Activated CD8-positive, alpha-beta T cell treated with anti-CD3 and anti-CD28 coated beads, Interleukin-2, amount 10 ng/mL, durations not matched to agents 7 days and 5 days (primary cell): ENCODE measurements at places on chromosomes 1 and 21. TPM values are rescaled to one million over a fixed set of nuclear protein-coding genes. Genes with fewer than 3 reads are reported as not detected.

Gene BARHL2
- not detected for total RNA-seq

Gene HTR6
- not detected for total RNA-seq

Gene FRRS1
- total RNA-seq: 4.7 TPM

Gene LCE1B
- not detected for total RNA-seq

Gene TCHHL1
- total RNA-seq: not detected

Gene RNU1-4
- total RNA-seq: 2,232 TPM

Gene KPRP
- total RNA-seq: not detected

Gene PRUNE1
- total RNA-seq: 15.8 TPM

Gene SPSB1
- total RNA-seq: 1.1 TPM

- no peaks in the 10 kb centered on the region for H3K36me3 ChIP-seq
- no peak overlapping the region for H3K27ac ChIP-seq
- peaks cover 2% of the 10 kb centered on the region for H3K27me3 ChIP-seq
Measured at GRCh38 chr1:112887599-112888283, 68.3 kb downstream of the SLC16A1 start.

- peaks cover 3% of the 10 kb centered on the region for H3K27me3 ChIP-seq
- H3K36me3 ChIP-seq: no peaks in the 10 kb centered on the region
- no peaks in the 10 kb centered on the region for H3K4me1 ChIP-seq
- no peak overlapping the region for H3K27ac ChIP-seq
- DNase-seq: peak; percentile 5
Measured at GRCh38 chr1:201222125-201222524, 31.5 kb downstream of the IGFN1 start.

- peaks cover 29% of the 10 kb centered on the region for H3K4me1 ChIP-seq
- peak overlapping the region; percentile 23 for H3K27ac ChIP-seq
- H3K4me3 ChIP-seq: peak overlapping the region; percentile 58
- peak; percentile 49 for DNase-seq
Measured at GRCh38 chr1:7783178-7783711, 846 bp upstream of the PER3 start.

- H3K4me3 ChIP-seq: no peak overlapping the region
- H3K36me3 ChIP-seq: no peaks in the 10 kb centered on the region
- H3K27me3 ChIP-seq: peaks cover 35% of the 10 kb centered on the region
- no peak overlapping the region for H3K27ac ChIP-seq
- DNase-seq: no peak
Measured at GRCh38 chr1:21668232-21668950, 766 bp downstream of the RAP1GAP start.

DNA sequence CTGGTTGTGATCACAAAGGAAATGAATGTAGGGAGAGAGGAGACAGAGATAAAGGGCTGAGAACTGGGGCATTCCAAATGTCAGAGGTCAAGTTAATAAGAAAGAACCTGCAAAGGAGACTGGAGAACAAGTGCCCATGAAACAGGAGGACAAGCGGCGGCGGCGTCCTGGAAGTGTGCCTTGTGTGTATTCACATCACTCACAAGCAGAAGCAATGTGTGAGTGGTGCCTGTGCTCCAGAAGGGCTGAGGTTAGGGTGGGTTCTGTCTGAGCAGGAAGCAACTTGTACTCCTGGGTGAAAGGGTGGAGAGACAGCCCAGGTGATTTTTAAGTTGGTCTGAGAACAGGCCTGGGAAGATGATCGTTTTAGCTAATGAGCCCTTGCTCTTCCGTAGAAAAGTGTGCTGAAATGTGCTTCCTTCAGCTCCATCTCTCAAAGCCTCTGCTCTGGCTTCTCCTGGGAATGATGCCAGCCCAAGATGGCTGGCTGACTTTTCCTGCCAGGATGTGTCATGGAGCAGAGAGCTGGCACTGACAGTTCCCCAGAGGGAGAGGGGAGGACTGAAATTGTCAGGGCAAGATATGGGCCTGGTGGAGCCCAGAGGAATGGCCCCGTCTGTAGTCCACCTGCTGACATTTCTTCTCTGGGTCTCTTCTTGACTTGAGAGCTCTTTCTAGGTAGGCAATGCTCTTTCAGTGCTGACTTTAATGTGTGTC lies 25.1 kb upstream of the PLEKHA6 start:
- H3K27ac ChIP-seq: no peak overlapping the region
- H3K4me1 ChIP-seq: peaks cover 5% of the 10 kb centered on the region
- H3K4me3 ChIP-seq: no peak overlapping the region
- H3K27me3 ChIP-seq: peaks cover 6% of the 10 kb centered on the region
- DNase-seq: no peak
- no peaks in the 10 kb centered on the region for H3K36me3 ChIP-seq

- H3K27me3 ChIP-seq: peaks cover 34% of the 10 kb centered on the region
- no peak overlapping the region for H3K27ac ChIP-seq
- no peaks in the 10 kb centered on the region for H3K36me3 ChIP-seq
- DNase-seq: no peak
Measured at GRCh38 chr1:219931033-219931432, 2.7 kb upstream of the SLC30A10 start.

- H3K27me3 ChIP-seq: no peaks in the 10 kb centered on the region
- peak overlapping the region; percentile 70 for H3K27ac ChIP-seq
- H3K4me3 ChIP-seq: peak overlapping the region; percentile 86
- no peak for DNase-seq
Measured at GRCh38 chr1:234603221-234604204, 6.5 kb downstream of the IRF2BP2 start.

GRCh38 chr1:44786138-44786840 lies 1.7 kb downstream of the BEST4 start:
- peak; percentile 82 for DNase-seq
- peaks cover 20% of the 10 kb centered on the region for H3K36me3 ChIP-seq
- H3K27me3 ChIP-seq: no peaks in the 10 kb centered on the region
- peak overlapping the region; percentile 64 for H3K4me3 ChIP-seq
- peak overlapping the region; percentile 74 for H3K27ac ChIP-seq
- H3K4me1 ChIP-seq: peaks cover 42% of the 10 kb centered on the region
